Activated T-helper 17 cell treated with anti-CD3 and anti-CD28 coated beads, Interleukin-2, amount 50 U/mL, for 72 hours (primary cell): ENCODE measurements at places on chromosomes 6 and 20. TPM values are rescaled to one million over a fixed set of nuclear protein-coding genes. Genes with fewer than 3 reads are reported as not detected.
A peak's percentile ranks its signal among the peaks of the same experiment; 100 is the strongest.

GSTA2 gene
- total RNA-seq = not detected

PHF20 gene
- total RNA-seq = 73.0 TPM

SAMHD1 gene
- total RNA-seq = 140 TPM

DNA sequence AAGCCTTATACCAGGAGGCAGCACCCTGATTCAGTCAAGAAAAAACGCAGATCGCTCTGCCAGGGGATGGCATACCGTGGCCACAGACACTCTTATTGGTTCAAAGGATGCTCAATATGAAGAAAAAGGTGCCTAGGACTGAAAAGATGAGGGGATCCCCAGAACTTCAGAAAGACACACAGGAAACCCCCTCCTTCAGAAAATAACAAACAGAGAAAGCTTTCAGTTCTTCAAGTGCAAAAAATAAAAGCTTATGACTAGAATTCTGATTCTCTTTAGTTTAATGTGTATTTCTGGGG, 17.7 kb upstream of the MYB start:
- ATAC-seq = peak; percentile 87

- no peak for ATAC-seq
Observed at GRCh38 chr6:136236466-136237293, 13.4 kb downstream of the MTFR2 start.
